Psoas muscle (tissue), 8 donors: ENCODE measurements at places on chromosomes 4 and X. TPM values are rescaled to one million over a fixed set of nuclear protein-coding genes. Genes with fewer than 3 reads are reported as not detected.

Gene C4orf36
- not detected for total RNA-seq

Gene SULT1B1
- total RNA-seq: 0.52 TPM

Gene APLN
- total RNA-seq: 2.2 TPM

Gene SUPT20HL2
- not detected for total RNA-seq

Gene ADH1C
- total RNA-seq: 3.2 TPM

Gene TIGD4
- 0.12 TPM for total RNA-seq

Gene DDIT4L
- total RNA-seq: 403 TPM

Gene SLC10A4
- total RNA-seq: not detected

Gene MSX1
- total RNA-seq: 3.7 TPM

Gene KCND1
- 0.18 TPM for total RNA-seq

Gene ENPP6
- 0.10 TPM for total RNA-seq

Gene CXorf65
- not detected for total RNA-seq

Gene PCGF3
- total RNA-seq: 15.1 TPM

Gene BEND4
- total RNA-seq: not detected

Gene POU4F2
- not detected for total RNA-seq

Gene GABRQ
- not detected for total RNA-seq

Gene PF4V1
- not detected for total RNA-seq

Gene CAPN6
- total RNA-seq: 0.34 TPM

Gene CDX4
- total RNA-seq: not detected

Gene LNX1
- 4.8 TPM for total RNA-seq

Gene PRDM8
- 0.69 TPM for total RNA-seq

Gene HCFC1
- total RNA-seq: 29.8 TPM

Gene STK26
- total RNA-seq: 0.42 TPM

Gene FOXP3
- total RNA-seq: not detected

Gene ADH7
- total RNA-seq: not detected

Gene VEGFD
- 8.4 TPM for total RNA-seq

Gene CHRNA9
- not detected for total RNA-seq

Gene H2BW2
- not detected for total RNA-seq

Gene NAT8L
- 7.2 TPM for total RNA-seq

Gene ZXDA
- 2.7 TPM for total RNA-seq

Gene DDX53
- not detected for total RNA-seq

Gene SPANXN2
- total RNA-seq: not detected

Gene PFKFB1
- total RNA-seq: 21.6 TPM

Gene RADX
- total RNA-seq: 1.6 TPM

Gene MAGEC2
- total RNA-seq: not detected

Gene RGN
- 11.9 TPM for total RNA-seq

Gene SFRP2
- 0.80 TPM for total RNA-seq

Gene HSFX2
- not detected for total RNA-seq
